Spinal cord (tissue), 10 donors: ENCODE measurements at places on chromosomes 7 and 10. TPM values are rescaled to one million over a fixed set of nuclear protein-coding genes. Genes with fewer than 3 reads are reported as not detected.

GRCh38 chr10:84008878-84009277, 130.4 kb upstream of the GHITM start:
- no peak for DNase-seq

- no peak for DNase-seq
Observed at GRCh38 chr7:145313551-145313950, 477.7 kb upstream of the TPK1 start.

DNA sequence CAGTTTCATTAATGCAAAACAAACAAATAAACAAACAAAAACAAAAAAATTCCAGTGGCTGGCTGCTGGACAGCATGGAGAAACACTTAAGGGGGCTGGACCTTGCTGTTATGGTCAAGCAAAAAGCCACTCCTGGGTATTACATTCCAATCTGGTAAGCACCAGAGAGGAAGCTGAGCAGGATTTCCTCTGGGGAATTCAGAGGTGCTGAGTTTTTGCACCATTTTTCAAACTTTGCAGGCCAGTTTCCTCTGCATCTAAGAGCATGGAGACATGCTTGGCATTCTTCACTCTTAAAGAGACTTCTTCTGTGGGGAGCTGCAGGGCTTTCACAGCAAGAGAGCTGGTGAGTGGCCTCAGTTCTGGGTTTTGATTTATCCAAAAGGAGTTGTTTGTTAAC, 84.5 kb downstream of the FZD1 start:
- DNase-seq = no peak

- no peak for DNase-seq
Observed at GRCh38 chr10:96401036-96401435, 42.2 kb upstream of the OPALIN start.

DNA sequence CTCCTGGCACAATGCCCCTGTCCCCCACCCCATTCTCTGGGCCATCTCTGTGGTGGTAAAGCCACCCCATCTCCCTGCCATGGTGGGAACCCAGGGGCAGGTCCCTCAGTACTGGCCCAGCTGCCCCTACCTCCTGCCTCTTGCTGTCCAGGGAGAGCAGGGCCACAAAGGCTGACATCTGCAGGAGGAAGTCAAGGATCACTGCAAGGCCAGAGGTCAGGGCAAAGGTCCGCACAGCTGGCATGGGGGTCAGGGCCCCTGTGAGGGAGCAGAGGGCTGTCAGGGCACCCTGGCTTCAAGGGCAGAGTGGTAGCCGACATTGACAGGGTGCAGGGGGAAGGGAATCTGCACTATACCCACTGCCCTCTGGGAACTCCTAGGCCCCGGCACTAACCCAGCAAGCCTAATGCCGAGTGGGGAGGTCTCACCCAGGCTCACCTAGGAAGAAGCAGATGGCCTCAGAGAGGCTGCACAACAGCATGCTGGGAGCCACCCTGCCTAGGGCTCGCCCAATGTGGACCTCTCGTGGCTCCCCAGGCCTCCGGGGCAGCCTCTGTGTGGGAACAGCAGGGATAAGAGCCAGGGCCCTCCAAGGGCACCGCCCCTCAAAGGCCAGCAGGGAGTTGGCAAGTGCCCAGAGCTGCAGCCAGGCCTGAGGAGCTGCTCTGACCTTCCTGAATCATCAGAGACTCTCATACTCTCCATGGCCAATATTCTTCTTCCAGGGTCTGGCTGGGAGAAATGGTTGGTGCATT, 7.7 kb downstream of the NPC1L1 start:
- no peak for DNase-seq

GRCh38 chr10:126895214-126895781, 9.9 kb upstream of the DOCK1 start:
- no peak for DNase-seq

DNA sequence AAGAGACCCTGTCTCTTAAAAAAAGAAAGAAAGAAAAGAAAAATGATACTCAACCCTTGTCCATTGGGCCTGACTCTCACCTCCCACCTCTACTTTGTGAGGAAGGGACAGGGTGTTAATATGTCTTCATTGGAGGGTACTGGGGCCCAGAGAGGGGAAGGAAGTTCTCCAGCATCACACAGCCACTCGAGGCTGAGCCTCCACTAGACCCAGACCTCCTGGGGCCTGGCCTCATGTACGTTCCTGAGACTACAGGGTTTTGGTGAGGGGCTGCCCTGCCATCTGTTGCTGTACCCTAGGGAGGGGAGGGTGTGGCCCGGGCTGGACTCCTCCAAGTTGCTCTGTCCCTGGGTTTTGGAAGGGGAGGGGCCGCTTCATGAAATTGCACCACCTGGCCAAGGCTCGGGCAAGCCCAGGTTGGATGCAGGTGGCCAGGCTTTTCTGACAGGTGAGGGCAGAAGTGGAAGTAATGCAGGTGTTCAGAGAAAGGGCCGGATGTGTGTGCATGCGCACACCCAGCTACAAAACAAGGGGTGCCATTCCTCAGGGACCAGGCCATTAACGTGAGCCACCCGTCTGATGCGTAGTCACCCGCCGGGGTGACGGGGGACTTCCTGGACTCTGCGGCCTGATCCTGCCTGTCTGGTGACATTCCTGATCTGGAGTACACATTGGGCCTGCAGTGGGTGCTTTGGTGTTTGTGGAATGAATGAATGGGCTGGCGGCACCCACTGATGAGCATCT, 21.7 kb downstream of the GTF2IRD1 start:
- DNase-seq = no peak

GRCh38 chr10:80530251-80530650, 7.5 kb upstream of the SH2D4B start:
- DNase-seq = no peak

GRCh38 chr10:13779748-13780147, 193.0 kb downstream of the PRPF18 start:
- no peak for DNase-seq

DNA sequence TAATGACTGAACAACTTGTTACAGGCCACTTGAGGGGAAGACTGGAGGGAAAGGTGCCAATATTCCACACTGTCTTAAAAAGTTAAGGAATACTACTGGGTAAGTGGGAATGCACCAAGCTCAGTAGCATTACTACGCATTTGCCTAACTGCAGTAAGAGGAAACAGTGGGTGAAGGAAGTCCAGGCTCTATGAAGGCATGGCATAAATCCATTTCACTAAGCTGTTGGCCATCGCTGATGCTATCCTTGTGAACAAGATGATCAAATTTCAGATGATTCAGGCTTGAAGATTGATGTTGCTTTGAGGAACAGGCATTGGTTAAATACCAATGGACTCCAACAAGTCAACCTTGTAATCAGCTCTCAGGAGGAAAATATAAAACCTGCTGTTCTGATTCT, 44.2 kb upstream of the TES start:
- DNase-seq = no peak

DNA sequence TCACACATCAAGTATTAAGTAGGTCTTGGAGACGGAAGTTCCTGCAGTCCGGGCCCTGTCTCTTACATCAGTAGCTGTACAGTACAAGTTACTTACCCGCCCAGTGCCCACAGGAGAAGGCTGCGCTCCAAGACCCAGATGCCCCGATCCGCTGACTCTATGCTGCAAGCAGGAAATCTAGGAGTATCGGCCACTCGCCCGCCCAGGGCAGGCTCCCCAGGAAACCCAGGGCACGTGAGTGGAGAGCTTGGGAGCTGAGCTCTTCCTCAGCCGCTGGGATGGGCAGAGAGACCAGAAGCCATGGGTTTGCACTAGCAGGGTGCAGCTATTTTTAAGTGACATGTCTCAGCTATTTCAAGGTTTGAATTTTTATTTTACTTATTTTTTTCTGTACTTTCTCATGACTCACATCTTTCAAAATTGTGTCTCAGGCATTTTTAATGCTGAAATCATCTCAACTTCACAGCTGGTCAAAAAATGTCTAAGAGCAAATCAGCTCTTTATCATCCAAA, 1.9 kb upstream of the GPER1 start:
- no peak for DNase-seq

- DNase-seq = no peak
Observed at GRCh38 chr7:26638140-26638539, 226.2 kb downstream of the SKAP2 start.

GRCh38 chr10:62109587-62110293, 158.9 kb downstream of the RTKN2 start:
- no peak for DNase-seq

- DNase-seq = no peak
Observed at GRCh38 chr10:110818311-110819256, 53.1 kb upstream of the PDCD4 start.

- DNase-seq = no peak
Observed at GRCh38 chr7:41628901-41629300, 74.0 kb downstream of the INHBA start.

GRCh38 chr10:132877473-132877872, 64.9 kb downstream of the CFAP46 start:
- no peak for DNase-seq

DNA sequence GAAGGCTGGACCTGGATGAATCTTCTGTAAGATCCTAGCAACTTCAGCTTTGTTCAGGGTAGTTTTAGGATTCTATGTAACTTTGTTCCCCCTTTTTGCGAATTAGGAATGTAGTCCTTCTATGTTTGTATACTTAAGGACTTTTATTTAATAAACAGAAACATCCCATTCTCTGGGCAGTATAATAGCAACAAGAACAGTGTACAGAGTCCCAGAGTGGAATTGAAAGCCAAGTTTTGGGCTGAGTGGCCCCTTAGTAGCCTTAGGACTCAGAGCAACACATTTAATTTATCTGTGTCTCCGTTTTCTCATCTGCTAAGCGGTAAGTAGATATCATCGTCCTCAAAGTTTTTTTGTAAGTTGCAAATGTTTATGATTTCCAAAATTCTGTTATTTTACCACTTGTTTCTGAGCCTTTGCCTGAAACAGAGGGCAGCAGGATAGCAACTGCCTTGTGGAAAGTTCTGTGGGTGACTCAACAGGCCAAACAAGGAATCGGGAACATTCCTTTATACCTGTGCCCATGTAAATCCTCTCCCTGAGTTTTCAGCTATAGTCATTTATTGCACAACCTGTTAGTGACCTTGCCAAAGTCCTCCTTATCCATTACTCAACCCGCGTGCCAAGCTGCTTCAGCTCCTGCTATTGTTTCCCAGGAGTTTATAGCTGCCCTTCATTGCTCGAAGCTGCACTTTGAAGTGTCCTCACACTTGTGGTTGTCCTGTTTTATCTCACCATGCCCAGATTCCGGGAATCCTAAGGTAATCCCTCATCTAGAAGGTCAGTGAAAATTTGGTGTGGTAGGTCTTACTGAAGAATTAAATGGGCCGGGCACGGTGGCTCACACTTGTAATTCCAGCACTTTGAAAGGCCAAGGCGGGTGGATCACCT, 199.1 kb upstream of the AHR start:
- no peak for DNase-seq

DNA sequence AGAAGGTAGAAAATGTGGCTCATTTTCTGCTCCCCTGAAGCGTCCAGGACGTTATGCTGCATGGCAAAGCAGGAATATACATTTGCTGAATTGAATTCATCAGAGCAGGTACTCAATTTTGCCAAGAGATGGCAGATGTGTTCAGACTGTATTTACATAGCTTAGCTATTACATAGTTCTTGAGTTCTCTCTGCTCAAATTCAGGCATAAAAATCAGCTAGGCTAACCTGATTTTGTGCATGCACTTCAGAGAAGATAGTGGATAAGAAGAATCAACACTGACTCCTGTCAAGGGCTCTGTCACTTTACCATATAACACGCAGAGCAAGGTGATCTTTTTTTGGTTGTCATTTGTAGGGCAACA, 209.2 kb upstream of the FAM3C start:
- DNase-seq = no peak

GRCh38 chr7:116384936-116385635, 114.5 kb upstream of the CAV2 start:
- DNase-seq = no peak

DNA sequence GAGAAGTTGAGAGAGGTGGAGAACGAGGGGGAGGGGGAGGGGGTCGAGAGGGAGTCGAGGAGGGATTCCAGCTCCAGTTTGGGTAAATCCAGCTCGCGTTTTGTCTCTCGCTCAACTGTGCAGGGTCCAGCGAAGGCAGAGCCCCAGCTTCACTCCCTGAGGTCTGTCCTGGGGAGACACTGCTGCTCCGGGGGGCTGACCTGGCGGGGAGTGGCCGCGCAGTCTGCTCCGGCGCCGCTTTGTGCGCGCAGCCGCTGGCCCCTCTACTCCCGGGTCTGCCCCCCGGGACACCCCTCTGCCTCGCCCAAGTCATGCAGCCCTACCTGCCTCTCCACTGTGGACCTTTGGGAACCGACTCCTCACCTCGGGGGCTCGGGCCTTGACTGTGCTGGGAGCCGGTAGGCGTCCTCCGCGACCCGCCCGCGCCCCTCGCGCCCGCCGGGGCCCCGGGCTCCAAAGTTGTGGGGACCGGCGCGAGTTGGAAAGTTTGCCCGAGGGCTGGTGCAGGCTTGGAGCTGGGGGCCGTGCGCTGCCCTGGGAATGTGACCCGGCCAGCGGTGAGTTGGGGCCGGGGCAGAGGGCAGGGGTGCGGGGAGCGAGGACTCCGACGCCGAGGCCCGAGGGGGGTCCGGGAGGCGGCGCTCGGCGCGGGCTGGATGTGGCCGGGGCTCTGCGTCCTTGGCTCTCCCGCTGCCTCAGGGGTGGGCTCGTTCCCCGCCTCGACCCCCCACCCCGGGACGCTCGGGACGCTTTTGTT, at the start of gene TET1:
Gene TET1 (plus strand): TSS at position 152 of the 757 bp plus-strand sequence. CDS start 12,002 bp downstream, outside the sequence.
- no peak for DNase-seq

DNA sequence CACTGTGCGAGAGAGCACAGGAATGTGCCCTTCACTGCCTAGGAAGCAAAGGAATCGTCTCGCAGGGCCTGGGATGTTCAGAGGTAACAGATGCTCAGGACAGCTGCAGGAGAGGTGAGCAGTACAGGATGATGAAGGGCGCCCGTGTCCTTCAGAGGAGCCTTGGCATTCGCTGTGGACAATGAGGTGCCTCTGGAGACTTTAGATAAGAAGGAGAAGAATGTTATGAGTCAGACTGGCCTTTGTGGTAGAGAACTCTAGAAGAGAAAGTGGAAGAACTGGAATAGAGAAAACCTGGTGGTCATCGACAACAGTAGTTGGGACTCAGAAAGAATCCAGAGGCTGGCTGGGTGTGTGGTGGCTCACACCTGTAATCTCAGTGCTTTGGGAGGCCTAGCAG, 64.4 kb upstream of the LEP start:
- no peak for DNase-seq

GRCh38 chr10:8726779-8727084, 672.2 kb downstream of the GATA3 start:
- DNase-seq = no peak

Gene TFR2
- 7.0 TPM for total RNA-seq

Gene AKR1C8
- total RNA-seq = 0.20 TPM

Gene PDE6C
- total RNA-seq = not detected

Gene HYCC1
- total RNA-seq = 52.7 TPM

Gene NRG3
- 10.2 TPM for total RNA-seq

Gene ACSM6
- not detected for total RNA-seq

Gene FAM25C
- not detected for total RNA-seq

Gene STEAP1
- 1.7 TPM for total RNA-seq

Gene SAP25
- not detected for total RNA-seq

Gene PRDX3
- total RNA-seq = 197 TPM

Gene DUSP5
- 11.2 TPM for total RNA-seq

Gene GRID2IP
- total RNA-seq = 0.39 TPM

Gene CYTH3
- total RNA-seq = 26.9 TPM

Gene SLC26A5
- 0.44 TPM for total RNA-seq

Gene VWC2
- 2.4 TPM for total RNA-seq

Gene HTRA1
- 166 TPM for total RNA-seq

Gene SRRM3
- total RNA-seq = 7.2 TPM

Gene NKX6-2
- total RNA-seq = 11.6 TPM

Gene ATG9B
- total RNA-seq = 3.6 TPM
